ENCODE measurements at places on chromosomes 1 and 21. TPM values are rescaled to one million over a fixed set of nuclear protein-coding genes. Genes with fewer than 3 reads are reported as not detected.

Gene PCP4L1
- not detected for total RNA-seq

Gene ACTN2
- under 0.01 TPM for total RNA-seq

Gene QSOX1
- total RNA-seq = 56.0 TPM

Gene ARMH1
- total RNA-seq = 30.0 TPM

Gene C1QC
- total RNA-seq = 0.52 TPM

Gene ERRFI1
- 3.6 TPM for total RNA-seq

Gene OR2T11
- 0.21 TPM for total RNA-seq

Gene GLIS1
- not detected for total RNA-seq

Gene FCRL2
- total RNA-seq = 4.0 TPM

Gene SLC44A5
- total RNA-seq = 0.52 TPM

Gene TEKT2
- 0.10 TPM for total RNA-seq

All from mononuclear cell (primary cell).